ENCODE measurements at places on chromosomes 5 and 9.

DNA sequence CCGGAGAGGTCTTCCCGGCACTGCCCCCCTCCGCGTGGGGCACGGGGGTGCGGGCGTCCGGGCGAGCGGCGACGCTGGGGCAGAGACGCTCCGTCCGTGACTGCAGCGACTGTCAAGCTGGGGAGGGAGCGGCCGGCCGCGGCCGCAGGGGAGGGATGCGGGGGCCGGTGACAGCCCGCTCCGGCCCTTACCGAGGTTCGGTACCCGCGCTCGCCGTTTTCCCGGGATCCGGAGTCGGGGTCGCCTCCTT is 400 bp downstream of the KDM4C start:
- no peak for DNase-seq

DNA sequence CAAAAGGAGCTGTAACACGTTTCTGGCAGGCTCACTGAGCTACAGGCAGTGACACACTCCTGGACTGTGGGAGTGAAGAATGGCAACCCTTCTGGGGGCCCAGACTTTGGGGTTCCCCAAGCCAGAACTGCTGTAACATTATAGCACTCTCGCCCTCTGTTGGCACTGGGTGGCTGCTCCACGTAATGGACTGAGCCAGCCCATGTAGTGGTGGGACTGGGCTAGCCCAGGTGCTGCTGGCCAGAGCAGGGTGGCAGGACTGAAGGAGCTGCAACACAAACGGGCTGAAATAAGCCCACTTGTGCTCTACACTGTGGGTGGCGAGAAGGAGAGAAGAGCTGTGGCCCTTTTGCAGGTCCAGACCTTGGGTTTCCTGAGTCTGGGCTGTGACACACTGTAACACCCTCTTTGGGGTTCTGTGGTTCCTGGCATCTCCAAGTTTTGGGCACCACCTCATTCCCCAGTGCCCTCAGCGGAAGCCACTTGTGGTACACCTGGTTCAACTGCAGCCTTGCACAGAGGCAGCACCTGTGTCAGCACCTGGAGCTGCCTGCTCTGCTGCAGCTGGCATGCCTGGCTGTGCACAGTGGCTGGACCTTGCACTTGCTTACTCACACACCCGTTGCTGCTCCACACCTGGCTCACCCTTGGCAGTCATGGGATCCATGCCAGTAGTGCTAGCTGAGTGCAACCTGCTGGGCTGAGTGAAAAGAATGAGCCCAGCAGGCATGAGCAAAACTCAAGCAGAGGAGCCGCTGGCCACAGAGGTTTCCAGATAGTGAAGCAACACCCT is 95.0 kb upstream of the PRR16 start:
- no peak for DNase-seq

DNA sequence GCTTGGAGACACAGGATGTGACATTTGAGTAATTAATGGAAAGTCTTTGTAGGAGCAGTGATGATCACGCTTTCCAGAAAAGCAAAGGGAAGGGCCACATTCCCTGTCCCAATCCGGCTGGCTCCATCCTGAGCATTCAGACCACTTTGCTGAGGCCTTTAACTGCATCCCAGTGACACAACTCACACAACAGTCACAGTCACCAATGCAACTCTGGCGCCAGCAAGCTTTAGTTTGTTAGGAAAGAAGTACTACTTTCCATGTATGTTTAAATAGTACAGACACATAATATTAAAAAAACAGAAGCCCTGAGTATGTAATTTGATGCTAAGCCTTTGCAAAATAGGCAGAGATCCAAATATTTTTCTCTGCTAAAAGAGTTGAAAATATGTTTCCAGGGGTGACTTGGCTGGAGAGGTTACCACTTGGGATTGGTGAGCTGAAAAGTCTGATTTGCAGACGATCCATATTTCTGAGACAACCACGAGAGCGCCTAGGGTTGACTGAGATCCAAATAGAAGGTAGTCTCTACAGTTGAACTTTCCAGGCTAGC is 31.7 kb upstream of the GAS1 start:
- no peak for DNase-seq

DNA sequence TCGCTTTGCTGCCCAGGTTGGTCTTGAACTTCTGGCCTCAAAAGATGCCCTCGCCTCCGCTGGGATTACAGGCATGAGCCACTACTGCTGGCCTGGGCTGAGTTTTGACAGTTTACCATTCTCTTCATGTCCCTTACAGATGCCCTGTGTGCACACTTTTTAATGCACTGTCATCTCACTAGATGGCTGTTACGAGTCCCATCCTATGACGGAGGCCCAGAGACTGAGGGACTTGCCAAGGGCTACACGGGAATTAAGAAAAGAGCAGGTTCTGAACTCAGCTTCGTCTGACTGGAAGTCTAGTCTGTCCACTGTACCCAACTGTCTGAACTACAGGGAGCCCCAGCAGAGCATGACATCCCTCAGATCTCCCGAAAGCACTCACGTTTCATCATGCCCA is 63.9 kb downstream of the ARHGEF37 start:
- no peak for DNase-seq

Data from CD4-positive, alpha-beta T cell treated with Interleukin-4 for 4 hours (primary cell).